ENCODE measurements at places on chromosomes 5 and 9.

DNA sequence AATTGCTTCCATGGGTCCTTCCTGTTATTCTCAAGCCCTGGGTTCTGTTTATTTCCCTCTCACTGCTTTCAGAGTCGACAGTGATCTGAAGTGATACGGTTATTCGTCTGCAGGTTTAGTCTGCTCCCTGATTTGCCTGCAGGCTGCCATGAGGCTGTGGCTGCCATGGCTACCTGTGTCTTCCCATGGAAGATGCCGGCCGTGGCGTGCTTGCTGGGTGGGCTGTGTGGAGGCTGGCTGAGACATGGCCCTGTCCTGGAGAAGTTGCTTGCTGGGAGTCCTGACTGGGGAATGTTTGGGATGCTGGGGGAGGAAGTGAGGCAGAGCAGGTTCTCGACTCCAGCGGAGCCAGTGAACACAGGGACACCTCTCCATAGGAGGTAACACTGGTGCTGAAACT, 104.1 kb upstream of the TBC1D2 start:
- DNase-seq, result no peak

DNA sequence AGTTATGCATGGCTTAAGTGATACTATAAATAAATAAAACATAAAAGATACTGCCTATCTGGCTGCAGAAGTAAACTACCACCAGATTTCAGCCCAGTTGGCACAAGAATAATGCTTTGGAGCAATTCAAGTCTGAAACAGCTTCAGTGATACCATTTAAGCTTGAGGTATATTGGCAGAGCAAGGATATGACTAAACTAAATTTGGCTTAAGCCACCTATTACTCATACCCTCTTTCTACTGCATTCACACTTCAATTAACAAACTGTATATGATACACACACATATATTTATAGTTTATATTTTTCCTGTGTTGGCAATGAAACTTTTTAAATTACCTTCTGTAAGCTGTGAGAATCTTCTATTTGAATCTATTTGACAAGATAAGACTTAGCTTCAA, 431.9 kb downstream of the ANXA1 start:
- no peak for DNase-seq

- no peak for DNase-seq
Measured at GRCh38 chr5:164435576-164435975, 930.2 kb downstream of the MAT2B start.

DNA sequence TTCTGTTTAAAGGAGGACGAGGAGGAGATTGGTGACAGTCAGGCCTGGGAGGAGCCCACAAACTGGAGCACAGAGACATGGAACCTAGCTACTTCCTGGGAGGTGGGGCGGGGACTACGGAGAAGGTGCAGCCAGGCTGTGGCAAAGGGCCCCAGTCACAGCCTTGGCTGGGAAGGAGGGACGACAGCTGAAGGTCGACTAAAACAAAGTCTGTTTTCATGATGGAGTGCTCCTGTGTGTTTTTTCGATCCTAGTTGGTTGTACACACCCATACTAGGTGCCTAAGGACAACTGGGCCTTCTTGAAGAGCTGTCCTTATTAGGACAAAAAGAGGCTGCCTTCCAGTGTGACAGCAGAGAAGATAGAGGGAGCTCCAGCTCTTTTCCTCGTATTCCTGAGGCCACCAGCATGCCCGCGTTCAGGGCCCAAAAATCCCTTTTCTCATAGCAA, 2.9 kb downstream of the CCDC107 start:
- no peak for DNase-seq

GRCh38 chr5:16603295-16603694, 13.5 kb downstream of the RETREG1 start:
- DNase-seq, result no peak

All from CD8-positive, alpha-beta T cell (primary cell).